Right atrium auricular region (tissue), 2 donors: ENCODE measurements at places on chromosomes 7 and 10. TPM values are rescaled to one million over a fixed set of nuclear protein-coding genes. Genes with fewer than 3 reads are reported as not detected.
A peak's percentile ranks its signal among the peaks of the same experiment; 100 is the strongest.

DNA sequence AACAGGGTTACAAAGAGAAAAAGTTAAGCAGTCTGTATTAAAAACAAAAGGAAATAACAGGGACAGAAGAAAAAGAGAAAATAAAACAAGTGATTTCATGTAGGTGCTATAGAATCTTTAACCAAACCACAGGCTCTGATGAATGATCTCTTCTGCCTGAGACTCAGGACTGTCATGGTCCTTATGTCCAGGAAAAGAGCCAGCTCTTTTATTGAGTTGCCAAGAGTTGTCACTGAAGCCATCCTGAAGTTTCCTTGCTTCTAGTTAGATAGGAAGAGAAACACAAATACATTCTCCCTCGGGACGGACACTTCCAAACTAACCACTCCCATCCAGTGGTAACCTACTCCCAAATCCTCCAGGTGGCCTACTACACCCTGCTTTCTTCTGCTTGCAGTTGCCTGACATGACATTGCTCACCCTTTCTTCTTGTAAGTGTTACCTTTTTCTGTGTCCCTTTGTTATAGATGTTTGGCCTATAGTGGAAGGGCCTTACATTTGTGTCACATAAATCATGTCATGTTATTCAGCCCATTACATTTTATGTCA, 346.7 kb downstream of the NRG3 start:
- DNase-seq: no peak
- H3K27me3 ChIP-seq: no peaks in the 10 kb centered on the region
- no peak overlapping the region for H3K27ac ChIP-seq

DNA sequence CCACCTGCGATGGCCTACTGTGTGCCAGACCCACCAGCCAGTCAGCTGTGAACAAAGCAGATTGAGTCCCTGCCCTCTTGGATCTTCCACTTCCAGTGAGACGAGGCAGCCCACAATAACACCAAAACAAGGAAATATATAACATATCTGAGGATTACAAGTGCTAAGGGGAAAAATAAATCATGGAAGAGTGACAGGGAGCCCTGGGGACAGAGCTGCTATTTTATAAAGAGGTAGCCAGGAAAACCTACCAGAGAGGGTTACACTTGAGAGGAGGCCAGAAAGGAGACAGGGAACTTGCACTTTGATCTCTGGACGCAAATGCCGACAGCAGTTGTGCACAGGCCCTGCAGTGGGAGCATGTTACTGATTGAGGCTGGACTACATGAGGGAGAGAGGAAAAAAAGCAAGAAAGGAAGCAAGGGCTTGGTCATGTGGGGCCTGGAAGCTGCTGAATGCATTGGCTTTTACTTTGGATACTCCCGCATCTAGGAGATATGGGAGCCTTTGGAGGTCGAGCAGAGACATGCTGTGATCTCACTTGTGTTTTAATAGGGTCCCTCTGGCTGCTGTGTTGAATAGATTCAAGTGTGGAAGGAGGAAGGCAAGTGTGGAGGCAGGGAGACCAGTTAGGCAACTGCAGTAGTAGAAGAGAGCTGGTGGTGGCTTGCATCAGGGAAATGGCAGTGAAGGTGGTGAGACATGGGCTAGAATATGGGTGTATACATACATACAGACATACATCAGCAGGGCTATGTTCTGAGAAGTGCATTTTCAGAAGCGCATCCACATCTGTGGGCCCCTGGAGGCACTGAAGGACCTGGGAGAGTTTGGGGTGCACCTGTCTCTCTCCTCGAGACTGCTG, 26.2 kb downstream of the MINDY4 start:
- H3K27ac ChIP-seq: peak overlapping the region; percentile 61
- no peak overlapping the region for H3K4me3 ChIP-seq
- H3K27me3 ChIP-seq: no peaks in the 10 kb centered on the region
- DNase-seq: no peak

- H3K27ac ChIP-seq: no peak overlapping the region
- no peaks in the 10 kb centered on the region for H3K27me3 ChIP-seq
- no peaks in the 10 kb centered on the region for H3K36me3 ChIP-seq
- no peak overlapping the region for H3K4me3 ChIP-seq
- H3K4me1 ChIP-seq: no peaks in the 10 kb centered on the region
- no peak for DNase-seq
Observed at GRCh38 chr7:41742401-41743020, 39.6 kb upstream of the INHBA start.

DNA sequence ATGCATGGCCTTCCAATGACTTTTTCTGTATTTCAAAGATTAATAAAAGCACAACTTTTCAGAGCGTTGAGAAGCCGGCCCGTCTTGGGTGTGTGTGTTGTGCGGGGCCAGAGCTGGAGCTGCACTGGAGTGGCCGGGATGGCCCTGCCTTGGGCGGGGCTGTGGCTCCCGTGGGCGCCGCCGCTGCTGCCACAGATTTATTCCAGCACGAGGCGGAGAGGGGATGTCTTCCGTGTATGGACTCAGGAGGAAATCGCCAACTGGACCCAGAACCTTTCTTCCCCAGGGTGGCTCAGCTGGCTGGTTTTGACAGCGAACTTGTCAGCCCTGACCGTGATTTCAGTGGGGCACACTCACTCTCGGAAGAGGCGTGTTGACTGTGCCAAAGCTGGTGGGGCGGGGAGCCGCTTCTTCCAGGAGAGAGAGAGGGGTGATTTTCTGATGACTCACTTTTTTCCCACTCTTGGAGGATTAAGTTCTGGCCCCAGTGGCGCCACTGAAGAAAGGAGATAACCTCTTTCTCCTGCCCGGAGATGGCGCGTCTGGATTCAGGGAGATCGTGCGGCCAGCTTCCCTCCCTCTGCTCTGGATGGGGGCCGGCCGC, 72.4 kb downstream of the DNAJB6 start:
- no peak overlapping the region for H3K27ac ChIP-seq
- DNase-seq: no peak
- H3K4me3 ChIP-seq: no peak overlapping the region

- no peaks in the 10 kb centered on the region for H3K4me1 ChIP-seq
- H3K27me3 ChIP-seq: no peaks in the 10 kb centered on the region
- no peak overlapping the region for H3K4me3 ChIP-seq
- H3K27ac ChIP-seq: no peak overlapping the region
Observed at GRCh38 chr10:3438606-3439005, 266.0 kb upstream of the PITRM1 start.

DNA sequence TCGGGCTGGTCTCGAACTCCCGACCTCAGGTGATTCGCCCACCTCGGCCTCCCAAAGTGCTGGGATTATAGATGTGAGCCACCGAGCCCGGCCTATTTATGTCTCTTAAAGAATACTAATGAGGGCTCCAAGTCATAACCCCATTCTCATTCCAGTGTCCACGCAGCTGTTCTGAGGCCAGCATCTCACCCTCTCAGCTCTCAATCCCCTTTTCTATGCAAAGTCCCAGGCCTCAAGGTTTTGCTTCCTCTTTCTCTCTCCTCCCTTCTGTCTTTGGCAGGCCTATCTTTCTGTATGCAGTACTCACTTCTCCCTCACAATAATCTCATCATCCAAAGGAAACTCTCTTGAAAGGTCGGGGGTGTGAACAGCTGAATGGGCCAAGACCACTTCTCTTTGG, 28.0 kb upstream of the VSIR start:
- no peaks in the 10 kb centered on the region for H3K36me3 ChIP-seq
- no peak for DNase-seq
- no peak overlapping the region for H3K27ac ChIP-seq

DNA sequence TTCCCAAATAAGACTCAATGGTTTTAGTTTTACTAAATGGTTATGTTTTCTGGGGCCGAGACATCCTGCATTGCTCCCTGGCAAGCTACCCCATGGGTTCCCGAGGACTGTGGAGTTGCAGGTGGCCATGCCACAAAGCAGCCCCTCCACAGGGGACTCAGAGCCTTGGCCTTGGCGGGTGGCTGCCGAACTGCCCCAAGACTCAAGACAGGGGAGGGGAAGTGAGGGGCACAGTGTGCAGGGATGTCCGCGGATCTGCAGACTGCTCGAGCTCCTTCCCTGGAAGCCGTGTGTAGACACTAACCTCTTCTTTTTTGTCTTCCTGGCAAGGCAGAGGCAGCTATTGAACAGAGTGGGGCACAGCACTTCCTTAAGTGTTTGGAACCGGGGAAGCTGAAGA, 154.6 kb downstream of the EBF3 start:
- DNase-seq: peak; percentile 16
- no peaks in the 10 kb centered on the region for H3K27me3 ChIP-seq
- no peaks in the 10 kb centered on the region for H3K4me1 ChIP-seq
- H3K36me3 ChIP-seq: no peaks in the 10 kb centered on the region
- H3K4me3 ChIP-seq: no peak overlapping the region

DNA sequence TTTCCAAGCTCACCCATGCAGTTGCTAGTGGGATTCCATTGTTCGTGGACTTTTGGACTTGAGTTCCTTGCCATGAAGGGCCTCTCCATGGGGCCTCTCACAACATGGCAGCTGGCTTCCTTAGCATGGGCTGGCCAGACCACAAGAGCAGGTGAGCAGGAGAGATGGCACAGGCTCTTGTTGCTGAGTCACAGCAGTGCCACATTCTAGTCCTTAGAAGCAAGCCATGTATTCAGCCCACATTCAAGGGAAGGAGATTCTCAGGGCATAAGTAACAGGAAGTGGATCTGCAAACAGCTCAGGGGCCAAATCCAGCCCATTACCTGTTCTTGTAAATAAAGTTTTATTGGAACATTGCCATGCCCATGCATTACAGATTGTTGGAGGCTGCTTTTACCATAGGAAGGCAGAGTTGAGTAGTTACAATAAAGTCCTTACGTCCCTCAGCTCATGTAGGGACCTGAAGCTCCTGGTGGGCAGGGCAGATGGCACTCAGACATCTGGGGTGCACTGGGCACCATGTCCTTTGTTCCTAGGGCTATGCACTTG, 481.5 kb upstream of the FOXK1 start:
- H3K27me3 ChIP-seq: no peaks in the 10 kb centered on the region
- H3K4me1 ChIP-seq: no peaks in the 10 kb centered on the region
- no peaks in the 10 kb centered on the region for H3K36me3 ChIP-seq
- H3K4me3 ChIP-seq: no peak overlapping the region

- H3K27ac ChIP-seq: peak overlapping the region; percentile 91
- DNase-seq: no peak
- H3K4me1 ChIP-seq: peaks cover 99% of the 10 kb centered on the region
- no peaks in the 10 kb centered on the region for H3K27me3 ChIP-seq
- no peak overlapping the region for H3K4me3 ChIP-seq
Observed at GRCh38 chr10:72245949-72246525, 27.7 kb upstream of the DDIT4 start.

GRCh38 chr7:102190776-102191350, 95.8 kb upstream of the SH2B2 start:
- H3K27ac ChIP-seq: no peak overlapping the region
- no peak for DNase-seq
- peaks cover 3% of the 10 kb centered on the region for H3K4me1 ChIP-seq
- no peaks in the 10 kb centered on the region for H3K27me3 ChIP-seq
- no peak overlapping the region for H3K4me3 ChIP-seq

- H3K27me3 ChIP-seq: no peaks in the 10 kb centered on the region
- DNase-seq: no peak
- peaks cover 70% of the 10 kb centered on the region for H3K36me3 ChIP-seq
Observed at GRCh38 chr10:133366130-133366478, 7.0 kb downstream of the ECHS1 start.

- no peaks in the 10 kb centered on the region for H3K4me1 ChIP-seq
- no peak overlapping the region for H3K4me3 ChIP-seq
- peak; percentile 59 for DNase-seq
- H3K27ac ChIP-seq: no peak overlapping the region
- peaks cover 33% of the 10 kb centered on the region for H3K36me3 ChIP-seq
Observed at GRCh38 chr10:102347236-102347828, 48.2 kb upstream of the NFKB2 start.

DNA sequence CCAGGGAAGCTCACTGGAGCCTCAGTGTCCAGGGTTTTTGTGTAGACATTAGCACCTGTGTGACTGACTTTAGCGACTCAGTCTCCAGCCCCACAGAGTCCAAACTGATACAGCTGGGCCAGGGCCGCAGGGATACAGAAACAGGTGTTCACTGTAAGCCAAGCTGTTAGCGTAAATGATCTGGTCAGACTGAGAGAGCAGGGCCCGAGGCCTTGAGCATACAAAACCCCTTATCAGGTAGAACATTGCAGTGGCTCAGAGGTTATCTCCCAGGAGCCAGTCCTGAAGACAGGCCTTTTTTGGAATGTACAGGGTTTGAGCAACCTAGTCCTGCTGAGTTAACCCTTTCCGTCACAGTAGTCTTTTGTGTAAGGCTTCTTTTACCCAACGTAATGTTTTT, 25.0 kb downstream of the LHPP start:
- no peaks in the 10 kb centered on the region for H3K27me3 ChIP-seq
- DNase-seq: no peak
- H3K36me3 ChIP-seq: no peaks in the 10 kb centered on the region
- no peak overlapping the region for H3K27ac ChIP-seq

GRCh38 chr10:86763404-86763803, 7.0 kb downstream of the BMPR1A start:
- H3K27ac ChIP-seq: no peak overlapping the region
- no peak overlapping the region for H3K4me3 ChIP-seq
- H3K27me3 ChIP-seq: no peaks in the 10 kb centered on the region
- no peak for DNase-seq
- no peaks in the 10 kb centered on the region for H3K4me1 ChIP-seq
- no peaks in the 10 kb centered on the region for H3K36me3 ChIP-seq

GRCh38 chr10:102492344-102492939, 10.1 kb downstream of the ACTR1A start:
- peaks cover 34% of the 10 kb centered on the region for H3K36me3 ChIP-seq
- no peak for DNase-seq
- H3K27ac ChIP-seq: peak overlapping the region; percentile 20
- H3K27me3 ChIP-seq: no peaks in the 10 kb centered on the region

DNA sequence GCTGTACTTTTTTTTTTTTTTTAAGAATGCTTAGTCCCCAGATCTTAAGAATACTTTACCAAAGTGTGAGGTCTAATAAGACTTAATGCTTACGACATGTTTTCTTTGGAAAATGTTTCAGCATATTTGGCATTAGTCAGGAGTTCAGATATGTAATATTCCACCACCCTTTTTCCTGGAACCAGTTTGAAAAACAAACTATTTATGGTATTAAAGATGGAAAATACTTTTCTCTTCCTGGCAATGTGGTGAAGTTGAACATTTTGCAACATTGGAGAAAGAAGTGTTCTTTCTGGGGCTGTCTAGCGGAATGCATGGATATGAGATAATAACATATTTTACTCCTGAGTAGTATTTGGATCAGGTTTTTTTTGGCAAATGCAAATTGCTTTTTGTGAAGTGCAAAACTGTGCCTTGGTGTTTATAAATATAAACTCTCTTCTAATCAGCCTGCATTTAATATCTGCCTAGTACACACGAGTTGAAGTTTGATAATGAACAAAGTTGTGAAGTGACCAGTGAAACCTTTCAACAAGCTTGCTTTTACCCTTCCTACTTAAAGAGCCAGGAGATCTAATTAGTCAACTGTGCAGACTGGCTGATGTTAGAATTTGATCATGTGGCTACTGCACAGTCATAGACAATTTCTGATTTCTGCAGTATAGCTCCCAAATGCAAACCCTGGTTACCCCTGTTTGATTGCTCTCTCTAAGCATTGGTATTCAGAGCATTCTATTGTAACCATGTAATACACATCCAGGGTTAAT, 20.9 kb downstream of the MAP3K8 start:
- H3K36me3 ChIP-seq: peaks cover 63% of the 10 kb centered on the region
- DNase-seq: no peak
- no peaks in the 10 kb centered on the region for H3K27me3 ChIP-seq

The LRRC18 gene
- total RNA-seq: not detected

The TSPAN33 gene
- total RNA-seq: 9.8 TPM

The CCL24 gene
- total RNA-seq: not detected

The NUTM2E gene
- total RNA-seq: not detected

The FEZF1 gene
- not detected for total RNA-seq

The NSUN5 gene
- total RNA-seq: 15.8 TPM

The CPA4 gene
- total RNA-seq: 2.0 TPM

The NEUROG3 gene
- not detected for total RNA-seq

The VSTM2A gene
- not detected for total RNA-seq

The FAM241B gene
- 2.1 TPM for total RNA-seq

The ANKRD16 gene
- 1.9 TPM for total RNA-seq

The MPP7 gene
- 8.9 TPM for total RNA-seq

The AASS gene
- total RNA-seq: 18.0 TPM
